ENCODE measurements at places on chromosomes 16 and 17. TPM values are rescaled to one million over a fixed set of nuclear protein-coding genes. Genes with fewer than 3 reads are reported as not detected.
A peak's percentile ranks its signal among the peaks of the same experiment; 100 is the strongest.

Gene TBC1D3K
- total RNA-seq, result not detected

Gene TPSAB1
- not detected for total RNA-seq

Gene NPW
- not detected for total RNA-seq

Gene SLC12A3
- total RNA-seq, result not detected

Gene SYNGR3
- total RNA-seq, result 0.22 TPM

Gene C17orf67
- 1.3 TPM for total RNA-seq

Gene E4F1
- total RNA-seq, result 41.5 TPM

Gene KCTD11
- 24.9 TPM for total RNA-seq

Gene TBC1D3
- total RNA-seq, result not detected

Gene TIGD7
- 4.9 TPM for total RNA-seq

Gene CNTNAP1
- total RNA-seq, result 23.3 TPM

Gene CTRB1
- total RNA-seq, result not detected

Gene FBXO39
- total RNA-seq, result 1.1 TPM

Gene SLC6A2
- not detected for total RNA-seq

DNA sequence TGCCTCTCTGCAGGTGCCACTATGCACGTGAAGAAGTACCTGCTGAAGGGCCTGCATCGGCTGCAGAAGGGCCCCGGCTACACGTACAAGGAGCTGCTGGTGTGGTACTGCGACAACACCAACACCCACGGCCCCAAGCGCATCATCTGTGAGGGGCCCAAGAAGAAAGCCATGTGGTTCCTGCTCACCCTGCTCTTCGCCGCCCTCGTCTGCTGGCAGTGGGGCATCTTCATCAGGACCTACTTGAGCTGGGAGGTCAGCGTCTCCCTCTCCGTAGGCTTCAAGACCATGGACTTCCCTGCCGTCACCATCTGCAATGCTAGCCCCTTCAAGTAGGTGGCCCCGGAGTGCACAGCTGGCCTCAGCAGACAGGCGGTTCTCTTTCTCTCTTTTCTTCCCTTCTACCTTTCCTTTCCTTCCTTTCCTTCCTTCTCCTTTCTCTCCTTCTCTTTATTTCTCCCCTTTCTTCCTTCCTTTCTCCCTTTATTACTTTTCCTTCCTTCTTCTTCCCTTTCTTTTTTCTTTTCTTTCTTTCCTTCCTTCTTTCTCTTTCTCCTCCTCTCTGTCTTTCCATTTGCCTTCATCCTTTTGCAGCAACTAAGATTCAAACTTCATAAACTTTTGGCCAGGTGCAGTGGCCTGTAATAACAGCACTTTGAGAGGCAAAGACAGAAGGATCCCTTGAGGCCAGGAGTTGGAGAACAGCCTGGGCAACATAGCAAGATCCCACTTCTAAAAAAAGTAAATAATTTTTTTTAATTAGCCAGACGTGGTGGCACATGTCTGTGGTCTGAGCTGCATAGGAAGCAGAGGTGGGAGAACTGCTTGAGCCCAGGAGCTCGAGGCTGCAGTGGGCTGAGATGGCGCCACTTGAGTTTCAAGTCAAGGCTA lies 46.7 kb downstream of the SCNN1B start:
- DNase-seq, result peak; percentile 9

DNA sequence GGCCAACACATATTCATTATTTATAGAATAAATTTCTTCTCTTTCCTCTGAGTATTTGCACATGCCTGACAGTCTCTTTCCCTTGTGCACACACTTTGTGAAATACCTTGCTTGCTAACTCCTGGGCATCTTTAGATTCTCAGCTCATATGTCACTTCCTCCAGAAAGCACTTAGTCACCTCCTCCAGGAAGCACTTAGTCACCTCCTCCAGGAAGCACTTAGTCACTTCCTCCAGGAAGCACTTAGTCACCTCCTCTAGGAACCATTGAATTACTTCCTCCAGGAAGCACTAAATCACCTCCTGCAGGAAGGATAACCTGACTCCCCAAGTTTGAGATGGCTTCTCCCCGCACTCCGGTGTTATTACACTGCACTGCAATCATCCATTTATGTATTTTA lies 462.5 kb upstream of the EEF2KMT start:
- peak; percentile 2 for DNase-seq

DNA sequence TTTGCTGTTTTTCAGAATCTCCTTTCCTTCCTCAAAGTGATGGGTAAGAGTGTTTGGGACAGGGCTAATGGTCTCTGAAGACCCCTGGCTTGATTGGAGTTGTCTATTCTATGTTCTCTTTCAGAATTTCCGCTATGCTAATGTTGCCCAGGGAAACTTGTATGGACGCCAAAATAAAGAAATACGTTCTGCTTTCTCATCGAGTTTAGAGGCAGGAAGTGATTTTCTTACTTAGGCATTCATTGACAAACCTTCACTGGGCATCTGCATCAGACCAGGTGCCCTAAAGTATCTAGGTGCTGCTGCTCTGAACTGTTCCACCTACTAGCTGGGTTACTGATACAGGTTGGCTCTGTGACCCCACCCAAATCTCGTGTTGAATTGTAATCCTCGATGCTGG lies 787.9 kb upstream of the EEF2KMT start:
- no peak for DNase-seq

DNA sequence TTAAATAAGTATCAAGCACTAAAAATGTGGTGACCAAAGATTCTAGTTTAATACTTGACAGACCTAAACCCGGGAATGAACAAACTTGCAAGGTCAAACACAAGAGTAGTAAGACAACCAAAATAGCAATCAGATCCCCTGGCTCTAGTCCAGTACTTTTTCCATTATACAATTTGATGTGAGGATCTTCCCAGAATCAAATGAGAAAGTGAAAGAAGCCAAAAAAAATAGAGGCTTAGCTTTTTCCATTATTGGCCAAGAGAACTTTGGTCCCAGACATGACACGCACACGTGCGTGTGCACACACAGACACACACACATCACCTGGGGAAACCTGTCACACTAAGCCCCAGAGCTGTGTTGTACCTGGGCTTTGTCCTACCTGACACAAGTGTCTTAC lies 300.6 kb upstream of the CDH5 start:
- no peak for DNase-seq

DNA sequence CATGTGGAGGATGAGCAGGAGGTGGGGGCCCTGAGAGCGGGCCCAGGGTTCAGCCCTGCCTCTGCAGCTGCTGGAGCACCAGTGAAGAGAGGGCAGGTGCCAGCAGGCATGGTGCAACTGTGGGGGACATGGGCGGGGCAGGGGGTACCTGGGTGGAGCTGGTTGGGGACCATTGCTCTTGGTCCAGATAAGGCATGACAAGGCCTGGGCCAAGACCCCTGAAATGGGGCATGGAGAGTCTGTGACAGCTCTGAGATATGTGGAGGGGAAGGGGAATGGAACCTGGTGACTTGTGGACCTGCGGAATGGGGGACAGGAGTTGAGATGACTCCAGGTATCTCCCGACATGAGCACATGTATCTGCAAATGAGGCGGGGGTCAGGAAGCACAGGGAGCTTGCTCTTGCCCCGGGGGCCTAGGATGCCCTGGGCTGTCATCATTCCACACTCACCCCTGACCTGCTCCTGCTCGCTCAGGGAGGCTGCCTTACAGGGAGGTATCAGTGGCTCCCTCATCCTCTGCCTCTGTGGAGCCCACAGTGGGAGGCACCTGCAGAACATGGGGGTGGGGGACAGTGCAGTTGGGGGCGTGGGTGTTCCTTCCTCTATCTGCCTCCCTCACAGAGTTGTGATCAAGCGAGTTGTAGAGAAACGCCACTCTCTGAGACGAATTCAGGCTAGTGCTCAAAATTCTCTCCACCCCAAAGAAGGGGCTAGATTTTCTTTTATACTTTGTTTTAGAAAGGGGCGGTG lies 40.2 kb downstream of the TMEM235 start:
- DNase-seq, result no peak

DNA sequence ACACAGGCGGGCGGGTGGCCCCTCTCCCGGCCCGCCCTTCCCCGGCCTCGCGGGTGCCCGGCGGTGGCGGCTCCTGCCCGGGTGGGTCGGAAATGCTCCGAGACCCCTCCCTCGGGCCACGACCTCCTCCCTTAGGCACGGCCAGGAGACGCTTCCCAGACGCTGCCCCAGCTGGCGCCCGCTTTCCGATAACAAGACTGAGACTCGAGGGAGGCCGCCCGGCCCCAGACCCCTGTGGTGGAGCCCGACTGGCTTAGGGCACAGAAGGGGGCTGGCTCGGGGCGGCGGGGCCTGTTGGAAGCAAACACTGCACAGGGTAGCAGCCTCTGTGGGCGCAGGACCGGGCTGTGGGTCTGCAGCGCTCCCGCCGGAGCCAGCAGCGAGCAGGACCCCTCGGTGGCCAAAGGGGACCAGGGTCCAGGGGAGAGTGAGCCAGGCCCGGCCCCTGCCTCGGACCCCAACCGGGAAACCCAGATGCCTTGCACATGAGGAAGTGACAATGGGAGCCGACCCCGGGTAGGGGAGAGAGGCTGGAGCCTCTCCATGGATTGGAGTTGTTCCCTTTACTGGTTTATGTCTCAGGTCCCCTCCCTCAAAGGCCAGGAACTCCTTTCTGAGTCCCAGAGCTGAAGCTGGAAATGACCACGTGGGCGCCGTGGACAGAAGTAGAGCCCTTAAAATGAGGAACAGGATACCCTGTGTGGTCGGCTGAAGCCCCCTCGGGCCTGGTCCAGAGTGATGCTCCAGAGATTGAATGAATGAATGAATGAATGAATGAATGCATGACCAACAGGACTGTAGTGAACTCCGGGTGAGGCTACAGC lies 19.8 kb upstream of the ADCY7 start:
- peak; percentile 43 for DNase-seq

GRCh38 chr16:66476328-66477027 lies 49.4 kb downstream of the BEAN1 start:
- peak; percentile 27 for DNase-seq

- DNase-seq, result peak; percentile 7
These were observed 32.9 kb upstream of the YPEL2 start for GRCh38 chr17:59298521-59298920.

DNA sequence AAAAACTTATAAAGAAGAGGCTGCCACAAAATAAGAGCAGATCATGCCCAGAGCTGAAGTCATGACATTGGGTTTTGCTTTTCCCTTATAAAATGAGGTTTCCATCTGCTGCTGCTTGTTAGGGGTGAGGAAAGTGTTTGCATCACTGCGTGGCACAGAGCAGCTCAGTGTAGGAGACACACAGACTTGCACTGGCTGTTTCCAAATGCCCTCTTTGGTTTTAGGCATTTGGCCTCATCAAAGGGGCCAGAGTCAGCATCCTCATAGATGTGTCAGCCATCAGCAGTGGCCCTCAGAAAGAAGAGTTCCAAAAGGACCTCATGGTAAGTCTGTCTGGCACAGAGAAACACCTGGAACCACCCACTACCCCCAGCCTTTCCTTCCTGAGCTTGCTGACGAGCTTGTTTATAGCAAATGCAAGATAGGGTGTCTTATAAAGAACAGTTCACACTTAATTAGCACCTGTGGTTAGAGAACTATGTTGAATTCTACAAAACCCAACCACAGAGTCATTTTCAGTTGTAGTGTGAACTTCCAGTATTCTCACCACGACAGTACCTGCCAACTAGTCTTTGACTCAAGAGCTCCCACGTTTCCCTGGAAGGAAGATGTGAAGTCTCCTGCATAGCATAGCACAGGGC lies 17.0 kb downstream of the VWA3A start:
- no peak for DNase-seq

- peak; percentile 24 for DNase-seq
These were observed 793 bp upstream of the IRX3 start for GRCh38 chr16:54287131-54288029.

DNA sequence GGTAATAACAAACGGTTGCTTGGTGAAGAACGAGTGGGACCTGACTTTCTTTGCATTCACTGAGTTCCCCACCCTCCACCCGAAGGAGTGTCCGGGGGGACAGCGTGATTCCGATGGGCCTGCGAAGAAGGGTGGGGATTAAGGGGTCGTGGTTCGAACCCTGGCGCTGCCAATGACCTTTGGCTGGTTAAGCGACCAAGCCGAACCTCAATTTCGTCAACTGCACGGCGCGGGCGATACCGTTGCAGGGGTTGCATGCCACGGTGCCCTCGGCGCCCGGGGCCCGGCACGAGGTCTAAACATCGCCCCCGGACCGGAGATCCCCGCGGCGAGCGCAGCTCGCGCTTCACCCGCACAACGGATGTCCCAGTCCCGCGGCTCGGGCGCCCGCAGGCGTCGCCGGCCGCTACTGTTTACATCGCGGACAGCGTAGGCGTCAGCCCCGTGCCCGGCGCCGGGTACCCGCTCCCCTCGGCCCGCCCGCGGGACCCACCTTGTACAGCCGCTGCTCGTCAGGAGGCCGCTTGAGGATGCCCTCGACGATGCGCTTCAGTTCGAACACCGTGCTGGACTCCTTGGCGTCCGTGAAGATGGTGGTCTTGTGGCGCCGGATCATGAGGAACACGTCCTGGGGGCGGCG lies 460 bp downstream of the ELOB start:
- DNase-seq, result peak; percentile 71

DNA sequence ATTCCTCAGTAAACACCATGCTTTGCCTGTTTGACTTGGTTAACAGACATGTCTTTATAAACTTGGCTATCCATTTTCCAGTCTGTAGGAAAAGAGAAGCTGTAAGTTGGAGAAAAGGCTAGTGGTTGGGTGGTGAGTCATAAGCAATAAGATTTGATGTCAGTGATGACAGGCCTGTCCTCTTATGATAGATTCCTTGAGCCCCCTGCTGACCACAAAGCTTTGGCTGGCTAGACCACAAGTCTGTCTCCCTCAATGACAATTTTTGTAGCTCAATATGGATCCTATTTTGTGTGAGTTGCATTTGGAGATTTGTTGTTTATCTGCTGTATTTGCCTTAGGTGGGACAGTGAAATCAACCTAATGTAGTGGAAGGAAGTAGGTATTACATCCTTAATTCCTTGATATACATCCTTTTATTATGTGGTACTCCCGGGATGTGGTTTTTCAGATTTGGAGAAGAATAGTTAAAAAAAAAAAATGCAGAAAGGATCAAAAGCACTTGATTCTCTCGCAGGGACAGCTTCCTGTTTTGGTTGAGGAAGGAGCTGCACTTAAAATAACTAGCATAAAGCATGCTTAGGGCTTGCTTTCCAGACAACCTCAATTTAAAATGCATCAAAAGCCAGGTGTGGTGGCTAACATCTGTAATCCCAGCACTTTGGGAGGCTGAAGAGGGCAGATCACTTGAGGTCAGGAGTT lies 67.4 kb downstream of the SIAH1 start:
- peak; percentile 54 for DNase-seq

DNA sequence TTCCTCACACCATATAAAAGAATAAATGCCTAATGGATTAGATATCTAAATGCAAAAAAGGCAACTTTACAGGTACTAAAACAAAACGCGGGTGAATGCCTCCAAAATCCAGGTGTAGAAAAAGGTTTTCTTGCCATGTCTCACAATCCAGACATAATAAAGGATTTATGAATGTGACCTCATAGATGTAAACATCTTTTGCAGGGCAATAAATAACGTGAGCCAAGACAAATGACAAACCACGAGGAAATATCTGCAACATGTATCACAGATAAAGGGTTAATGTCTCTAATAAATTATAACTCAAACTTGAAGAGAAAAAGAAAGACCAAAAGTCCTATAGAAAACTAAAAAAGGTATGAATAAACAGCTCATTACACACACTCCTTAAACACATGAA lies 180.7 kb downstream of the PARN start:
- no peak for DNase-seq

Data from GM23248 (cell line).